ENCODE measurements at places on chromosomes 16 and 17.

DNA sequence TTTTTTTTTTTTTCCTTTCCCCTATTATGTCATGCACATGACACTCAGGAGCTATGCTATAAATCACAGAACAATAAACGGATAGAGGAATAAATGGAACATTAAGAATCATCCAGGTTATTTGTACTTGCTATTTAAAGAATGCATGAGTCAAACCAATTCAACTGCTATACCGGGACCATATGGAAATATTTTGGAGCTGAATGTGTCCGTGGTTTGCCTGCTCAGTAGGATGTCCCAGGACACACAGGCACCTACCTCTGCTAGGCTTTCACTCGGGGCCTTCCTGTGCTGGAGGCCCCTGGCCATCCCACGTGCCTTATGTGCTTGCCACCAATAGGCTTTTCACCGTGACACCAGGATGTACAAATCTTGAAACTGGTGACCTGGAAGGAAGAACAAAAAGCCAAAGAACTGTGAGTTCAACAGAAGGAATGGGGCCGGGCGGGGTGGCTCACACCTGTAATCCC is 15.3 kb upstream of the SEC14L1 start:
- no peak for DNase-seq

GRCh38 chr17:50629902-50630301 is 4.8 kb upstream of the ABCC3 start:
- DNase-seq = no peak

DNA sequence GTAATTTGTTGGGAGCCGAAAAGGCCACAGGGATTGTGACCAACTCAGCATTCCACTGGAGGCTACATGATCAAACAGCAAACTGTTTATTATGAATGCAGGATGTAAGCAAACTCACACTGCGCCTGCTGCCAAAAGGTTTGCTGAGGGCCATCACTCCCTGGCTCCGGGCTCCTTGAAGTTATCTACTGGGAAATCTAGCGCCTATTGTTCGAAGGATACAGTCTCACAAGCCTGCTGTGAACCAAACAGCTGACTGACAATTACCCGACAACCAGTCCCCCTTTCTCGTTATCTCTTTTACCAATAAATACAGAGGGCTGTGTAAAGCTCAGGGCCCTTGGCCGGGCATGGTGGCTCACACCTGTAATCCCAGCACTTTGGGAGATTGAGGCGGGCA is 52.5 kb downstream of the BCL7C start:
- DNase-seq = no peak

DNA sequence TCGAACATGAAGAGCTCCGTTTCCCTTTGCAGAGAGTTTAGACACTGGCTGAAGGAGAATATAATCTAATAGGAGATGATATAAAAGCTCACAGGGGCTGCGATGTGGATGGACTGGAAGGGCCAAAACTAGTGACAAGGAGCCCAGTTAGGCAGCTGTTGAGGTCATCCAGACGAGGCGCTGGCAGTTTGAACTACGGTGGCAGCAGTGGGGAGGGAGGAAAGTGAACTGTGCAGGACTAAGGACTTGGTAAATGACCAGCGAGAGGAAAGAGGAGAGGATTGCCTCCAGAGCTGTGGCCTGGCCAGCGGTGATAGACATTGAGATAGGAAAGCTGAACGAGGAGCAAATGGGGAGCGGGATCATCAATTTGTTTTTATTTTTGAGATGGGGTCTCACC is 14.6 kb upstream of the YWHAE start:
- DNase-seq = no peak

DNA sequence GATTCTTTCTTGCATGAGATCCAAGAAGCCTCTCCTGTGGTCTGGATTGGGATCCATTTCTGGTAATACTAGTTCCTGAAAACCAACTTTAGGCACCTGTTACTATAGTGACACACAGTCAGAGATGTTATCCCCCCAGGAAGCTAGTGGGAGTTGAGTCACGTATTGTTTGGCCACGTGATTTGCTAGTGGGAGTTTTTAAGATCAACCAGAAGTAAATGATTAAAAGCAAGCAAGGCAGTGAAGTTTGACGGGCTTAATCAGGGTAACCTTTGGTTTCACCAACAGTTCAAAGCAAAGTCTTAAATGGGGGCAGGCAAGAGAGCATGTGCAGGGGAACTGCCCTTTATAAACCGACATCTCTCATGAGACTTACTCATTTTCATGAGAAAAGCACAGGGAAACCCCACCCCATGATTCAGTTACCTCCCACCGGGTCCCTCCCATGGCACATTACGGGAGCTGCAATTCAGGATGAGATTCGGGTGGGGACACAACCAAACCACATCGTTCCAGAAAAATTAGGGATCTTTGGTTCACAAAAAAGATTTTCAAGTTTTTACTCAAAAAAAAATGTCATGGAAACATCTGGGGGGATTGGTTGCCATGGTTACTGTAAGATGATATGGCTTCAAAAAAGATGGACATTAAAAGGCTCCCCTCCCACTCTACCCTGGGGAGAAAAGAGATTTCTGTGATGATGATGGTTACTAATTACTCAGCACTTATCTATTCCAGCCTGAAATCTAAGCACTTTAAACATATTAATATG is 483.1 kb upstream of the ERCC4 start:
- DNase-seq = no peak

GRCh38 chr17:58702045-58702476 is 9.7 kb downstream of the RAD51C start:
- DNase-seq = no peak

GRCh38 chr16:30355144-30355953 is at the start of gene CD2BP2:
Gene CD2BP2, minus strand, starts transcription at chr16:30355308. Its CDS starts 627 bp downstream, at chr16:30354681.
- peak; percentile 75 for DNase-seq

- no peak for DNase-seq
Measured at GRCh38 chr17:5825717-5826330, 241.5 kb upstream of the NLRP1 start.

GRCh38 chr16:86576591-86577313 is 1.6 kb upstream of the FOXL1 start:
- DNase-seq = no peak

DNA sequence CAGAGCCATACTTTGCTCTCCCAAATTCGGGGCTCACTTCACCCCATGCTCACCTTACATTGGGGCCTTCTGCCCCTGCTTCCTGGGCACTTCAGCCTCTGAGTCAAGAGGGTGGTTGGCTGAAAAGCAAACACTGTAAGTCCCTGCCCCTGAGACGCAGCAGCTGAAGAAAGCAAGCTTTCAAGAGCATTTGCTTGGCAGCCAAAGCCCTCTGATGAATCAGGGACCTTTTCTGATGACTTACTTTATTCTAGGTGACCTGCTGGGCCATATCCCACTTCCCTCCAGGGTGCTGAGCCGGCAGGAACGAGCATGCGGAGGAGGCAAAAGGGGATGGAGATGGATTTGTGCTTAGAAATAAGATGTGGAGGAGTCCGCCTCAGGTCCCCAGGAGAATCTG is 147.0 kb upstream of the TNRC6C start:
- DNase-seq = no peak

GRCh38 chr16:15803618-15804017 is 53.2 kb downstream of the MYH11 start:
- no peak for DNase-seq

DNA sequence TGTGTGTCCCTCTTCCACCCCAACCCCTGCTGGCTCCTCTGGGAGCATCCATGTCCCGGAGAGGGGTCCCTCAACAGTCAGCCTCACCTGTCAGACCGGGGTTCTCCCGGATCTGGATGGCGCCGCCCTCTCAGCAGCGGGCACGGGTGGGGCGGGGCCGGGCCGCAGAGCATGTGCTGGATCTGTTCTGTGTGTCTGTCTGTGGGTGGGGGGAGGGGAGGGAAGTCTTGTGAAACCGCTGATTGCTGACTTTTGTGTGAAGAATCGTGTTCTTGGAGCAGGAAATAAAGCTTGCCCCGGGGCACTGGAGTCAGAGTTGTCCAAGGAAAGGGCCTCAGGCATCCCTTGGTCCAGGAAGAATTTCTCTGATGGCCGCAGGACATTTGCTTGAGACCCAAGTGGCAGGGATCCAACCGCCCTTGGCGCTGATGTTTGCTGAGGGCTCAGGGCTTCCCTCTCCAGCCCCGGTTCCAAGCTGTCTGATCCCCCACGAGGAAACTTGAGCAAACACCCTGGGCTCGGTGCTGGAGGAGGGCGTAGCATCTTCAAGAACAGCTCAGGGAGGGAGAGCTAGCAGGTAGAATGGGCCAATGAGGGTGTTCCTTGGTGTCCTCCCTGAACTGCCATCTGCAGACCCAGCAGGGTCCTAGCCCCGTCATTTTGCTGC is 4.5 kb downstream of the NXPH3 start:
- DNase-seq = no peak

- DNase-seq = no peak
Measured at GRCh38 chr16:56825826-56826225, 39.2 kb upstream of the SLC12A3 start.

- DNase-seq = no peak
Measured at GRCh38 chr17:7781429-7781828, 52.6 kb upstream of the KDM6B start.

DNA sequence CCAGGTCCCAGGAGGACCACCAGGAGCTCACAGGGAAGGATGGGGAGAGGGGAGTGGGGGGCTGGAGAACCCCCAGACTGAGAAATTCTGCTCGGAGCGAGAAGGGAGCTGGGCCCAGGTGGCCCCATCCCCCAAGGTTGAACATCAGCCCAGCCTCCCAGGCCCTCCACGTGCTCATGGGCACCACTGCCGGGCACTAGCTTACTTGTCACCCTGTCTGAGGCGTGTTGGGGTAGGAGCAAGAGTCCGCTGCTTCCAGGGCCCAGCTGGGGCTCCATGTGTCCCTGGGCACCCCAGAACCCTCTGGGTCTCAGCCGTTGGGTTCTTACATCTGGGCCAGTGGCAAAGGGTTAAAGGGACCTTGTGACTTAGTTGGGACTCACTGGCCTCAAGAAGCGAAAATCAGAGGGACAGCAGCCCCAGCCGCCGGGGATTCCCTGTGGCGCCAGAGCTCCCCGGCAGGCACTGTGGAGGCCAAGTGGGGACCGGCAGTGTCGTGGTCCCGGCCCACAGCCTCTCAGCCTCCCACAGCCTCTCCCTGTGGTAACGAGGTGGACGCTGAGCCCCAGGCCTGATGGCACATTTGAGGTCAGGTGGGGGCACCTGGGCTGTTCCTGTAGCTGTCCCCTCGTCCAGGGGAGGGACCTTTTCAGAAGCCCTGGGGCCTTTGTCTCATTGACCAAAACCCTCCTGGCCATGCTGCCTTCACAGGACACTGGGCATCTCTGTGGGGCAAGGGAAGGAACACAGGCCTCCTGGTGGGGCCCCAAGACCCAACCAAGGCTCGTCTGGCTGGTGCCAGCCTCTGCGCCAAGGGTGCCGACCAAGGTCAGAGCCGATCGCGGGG is 33.7 kb upstream of the CDH15 start:
- no peak for DNase-seq

GRCh38 chr17:68305142-68305541 is 13.8 kb downstream of the ARSG start:
- no peak for DNase-seq

DNA sequence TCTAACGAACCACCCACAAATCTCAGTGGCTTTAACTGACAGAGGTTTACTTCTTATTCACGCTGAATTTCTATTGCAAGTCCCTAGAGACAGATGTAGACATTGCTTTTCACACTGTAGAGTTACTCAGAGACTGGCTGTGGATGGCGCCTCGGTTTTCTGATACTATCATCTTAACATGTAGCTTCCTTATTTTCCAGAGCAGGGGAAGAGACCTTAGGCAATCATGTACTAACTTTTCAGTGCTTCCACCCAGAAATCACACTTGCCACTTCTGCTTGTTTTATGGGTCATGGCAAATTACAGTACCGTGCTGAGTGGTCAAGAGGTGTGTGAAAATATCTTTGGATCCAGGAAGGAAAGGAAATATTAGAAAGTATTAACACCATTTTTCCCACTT is 65.4 kb downstream of the MAF start:
- no peak for DNase-seq

DNA sequence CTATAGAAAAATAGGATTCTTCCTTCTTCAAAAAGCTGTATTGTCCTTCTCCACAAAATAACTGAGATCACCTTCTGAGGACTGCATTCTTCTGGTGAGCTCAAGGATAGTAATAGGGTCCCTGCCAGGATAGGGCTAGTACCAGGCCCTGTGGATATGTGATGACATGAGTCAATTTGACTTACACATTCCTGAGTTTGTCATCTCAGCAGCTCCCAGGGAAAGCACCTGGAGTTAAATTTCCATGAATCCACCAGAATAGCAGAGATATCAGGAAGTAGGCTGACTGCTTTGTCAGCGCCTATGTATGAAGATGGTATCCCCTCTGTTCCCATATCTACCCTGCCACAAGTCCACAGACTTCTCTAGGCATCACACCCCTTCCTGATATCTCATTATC is 225.8 kb downstream of the PMP22 start:
- DNase-seq = no peak

- DNase-seq = no peak
Measured at GRCh38 chr16:82682767-82683166, 56.0 kb downstream of the CDH13 start.

DNA sequence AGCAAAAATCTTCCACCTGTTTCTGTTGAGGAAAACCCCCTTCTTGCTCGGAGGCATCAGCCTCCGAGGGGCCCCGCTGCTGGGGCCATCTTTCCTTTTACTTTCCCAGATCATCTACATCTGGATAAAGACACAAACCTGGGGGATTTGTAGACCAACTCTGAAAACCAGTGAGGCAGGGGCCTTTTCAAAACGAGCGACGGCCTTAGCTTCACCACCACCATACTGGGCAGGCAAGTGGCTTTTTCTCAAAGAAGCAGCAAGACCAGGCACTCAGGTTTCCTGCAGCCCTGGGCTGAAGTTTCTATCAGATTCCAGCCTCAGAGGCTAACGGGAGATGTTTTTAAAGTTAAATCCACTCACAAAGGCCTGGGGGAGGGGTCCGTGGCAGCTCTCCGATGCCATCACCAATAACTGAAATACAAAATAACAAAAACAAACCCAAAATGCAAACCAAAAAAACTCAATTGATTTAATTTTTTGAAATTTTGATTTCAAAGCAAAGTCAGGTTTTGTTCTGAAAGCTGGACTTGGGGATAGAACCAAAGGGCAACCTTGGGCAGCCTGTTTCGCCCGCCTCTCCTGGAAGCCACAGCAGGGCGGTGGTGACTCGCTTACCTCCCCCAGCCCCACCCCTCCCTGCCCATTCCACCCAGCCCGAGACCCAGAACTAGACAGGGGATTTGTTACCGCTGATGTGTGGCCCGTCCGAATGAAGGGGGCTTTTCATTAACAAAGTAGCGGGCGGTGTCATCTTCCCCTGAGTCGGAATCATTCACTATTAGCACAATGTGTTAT is 55.8 kb downstream of the SALL1 start:
- no peak for DNase-seq

Data from stimulated activated CD8-positive, alpha-beta memory T cell treated with anti-CD3 and anti-CD28 coated beads, Interleukin-15, amount 100 ng/mL, for 24 hours (primary cell).